Hematopoietic multipotent progenitor cell treated with erythropoietin and hydrocortisone succinate and interleukin-3 and kit ligand, for 8 days (in vitro differentiated cells): ENCODE measurements at places on chromosomes 16 and 17.
A peak's percentile ranks its signal among the peaks of the same experiment; 100 is the strongest.

DNA sequence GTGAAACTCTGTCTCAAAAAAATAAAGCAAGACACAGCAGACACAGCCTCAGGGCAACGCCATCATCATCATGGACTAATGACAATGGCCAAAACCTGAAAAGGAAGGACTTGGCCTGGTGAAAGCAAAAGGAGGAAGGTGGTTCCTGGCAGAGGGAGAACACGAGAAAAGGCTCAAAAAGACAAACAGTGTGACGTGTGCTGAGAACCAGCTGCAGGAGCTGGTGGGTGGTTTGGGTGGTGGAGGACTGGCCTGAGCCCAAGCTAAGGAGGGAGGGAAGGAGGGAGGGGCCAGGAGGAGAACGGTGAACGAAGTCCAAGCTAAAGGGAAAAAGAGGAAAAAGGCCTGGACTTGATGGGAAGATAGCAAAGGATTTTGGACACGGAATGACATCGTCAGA, 85.1 kb downstream of the SLC39A11 start:
- no peak for DNase-seq

DNA sequence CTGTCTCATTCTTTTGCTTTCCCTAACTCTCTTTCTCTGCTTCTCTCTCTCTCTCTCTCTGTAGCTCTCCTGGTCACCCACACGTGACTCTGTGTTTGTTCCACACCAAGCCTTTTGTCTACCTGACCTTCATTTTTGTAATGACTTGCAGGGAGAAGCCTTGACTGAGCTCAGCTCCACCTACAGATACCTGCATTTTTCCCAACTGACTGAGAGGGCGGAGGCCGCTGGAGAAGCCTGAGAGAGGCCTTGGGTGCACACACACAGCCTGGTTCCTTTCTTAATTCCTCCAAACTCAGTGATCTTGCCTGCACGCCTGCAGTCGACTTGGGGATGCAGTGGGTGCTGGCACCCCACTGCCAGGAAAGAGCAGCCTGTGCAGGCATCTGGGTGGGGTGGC, 68.8 kb downstream of the LYRM1 start:
- DNase-seq, result no peak

- no peak for DNase-seq
Measured at GRCh38 chr16:69936751-69937211, 14.4 kb upstream of the CLEC18A start.

- DNase-seq, result peak; percentile 21
Measured at GRCh38 chr17:17204635-17205231, 1.4 kb downstream of the PLD6 start.

DNA sequence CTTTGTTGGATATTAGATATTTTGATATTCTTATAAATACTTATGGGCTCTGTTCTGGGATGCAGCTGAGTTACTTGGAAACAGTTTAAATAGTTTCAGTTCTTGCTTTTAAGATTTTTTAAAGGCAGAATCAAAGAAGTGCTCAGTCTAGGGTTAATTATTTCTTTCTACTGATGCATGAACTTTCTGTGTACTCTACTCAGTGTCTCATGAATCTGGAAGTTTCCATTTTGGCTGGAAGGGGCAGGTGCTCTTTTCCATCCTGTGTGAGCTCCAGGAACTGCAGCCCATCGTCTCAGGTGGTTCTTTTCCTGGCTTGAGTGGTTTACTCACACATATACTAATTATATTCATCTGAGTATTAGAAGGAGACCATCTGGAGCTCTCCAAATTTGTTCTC, 61.1 kb upstream of the CPHXL start:
- DNase-seq, result no peak

GRCh38 chr17:45874151-45874550, 20.2 kb upstream of the MAPT start:
- no peak for DNase-seq

DNA sequence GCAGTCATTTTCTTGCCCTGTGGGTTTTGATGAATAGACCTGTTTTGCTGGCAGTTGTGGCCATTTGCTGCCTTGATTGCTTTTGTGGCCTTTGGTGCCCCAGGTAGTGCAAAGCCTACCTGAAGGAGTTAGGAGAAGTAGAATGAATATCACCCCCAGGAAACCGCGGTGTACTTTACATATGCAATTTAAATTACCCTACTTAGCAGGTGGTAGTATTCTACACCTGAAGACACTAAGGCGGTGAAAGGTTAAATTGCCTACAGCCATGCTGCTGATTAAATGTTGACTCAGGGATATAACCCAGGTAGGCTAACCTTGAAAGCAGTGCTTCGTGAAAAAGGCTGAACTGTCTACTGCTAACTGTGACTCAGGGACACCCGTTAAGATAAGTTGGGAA, 27.2 kb upstream of the WWOX start:
- DNase-seq, result no peak

GRCh38 chr17:1873418-1873817, 43.6 kb downstream of the RPA1 start:
- DNase-seq, result no peak

- DNase-seq, result no peak
Measured at GRCh38 chr16:8957063-8957397, 6.7 kb downstream of the USP7 start.

GRCh38 chr17:70060415-70060814, 14.6 kb upstream of the KCNJ16 start:
- DNase-seq, result no peak

GRCh38 chr16:25271421-25271820, 13.8 kb upstream of the ZKSCAN2 start:
- no peak for DNase-seq

DNA sequence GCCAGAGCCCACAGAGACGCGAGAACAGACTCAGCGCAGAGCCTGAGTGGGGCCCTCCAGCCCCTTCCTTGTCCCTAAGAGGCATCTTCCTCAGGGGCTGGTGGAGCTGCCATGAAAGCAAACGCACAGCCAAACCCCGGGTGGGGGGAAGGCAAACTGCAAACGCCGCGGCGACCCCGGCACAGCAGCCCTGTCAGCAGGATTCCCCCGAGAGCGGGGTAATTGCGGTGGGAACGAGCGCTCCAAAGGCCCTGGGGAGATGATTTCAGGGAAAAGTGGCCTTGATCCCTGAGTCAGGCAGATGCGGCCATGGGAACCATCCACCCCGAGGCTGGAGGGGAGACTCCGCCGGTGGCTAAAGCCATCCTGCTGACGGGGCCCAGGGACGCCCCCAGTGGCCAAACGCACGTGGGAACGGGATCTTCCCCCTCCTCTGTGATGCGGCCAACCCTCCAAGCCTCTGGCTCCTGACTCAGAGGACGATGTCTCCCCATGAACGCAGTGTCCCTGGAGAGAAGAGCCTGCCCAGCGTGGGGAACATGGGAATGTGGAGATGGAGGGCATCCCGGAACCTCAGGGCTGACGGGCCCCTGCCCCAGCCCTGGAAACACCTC, 25.1 kb downstream of the SLC7A5 start:
- no peak for DNase-seq

GRCh38 chr17:19385521-19385983, 1.4 kb downstream of the MFAP4 start:
- no peak for DNase-seq

- DNase-seq, result peak; percentile 74
Measured at GRCh38 chr16:24253192-24253591, 2.9 kb upstream of the CACNG3 start.

DNA sequence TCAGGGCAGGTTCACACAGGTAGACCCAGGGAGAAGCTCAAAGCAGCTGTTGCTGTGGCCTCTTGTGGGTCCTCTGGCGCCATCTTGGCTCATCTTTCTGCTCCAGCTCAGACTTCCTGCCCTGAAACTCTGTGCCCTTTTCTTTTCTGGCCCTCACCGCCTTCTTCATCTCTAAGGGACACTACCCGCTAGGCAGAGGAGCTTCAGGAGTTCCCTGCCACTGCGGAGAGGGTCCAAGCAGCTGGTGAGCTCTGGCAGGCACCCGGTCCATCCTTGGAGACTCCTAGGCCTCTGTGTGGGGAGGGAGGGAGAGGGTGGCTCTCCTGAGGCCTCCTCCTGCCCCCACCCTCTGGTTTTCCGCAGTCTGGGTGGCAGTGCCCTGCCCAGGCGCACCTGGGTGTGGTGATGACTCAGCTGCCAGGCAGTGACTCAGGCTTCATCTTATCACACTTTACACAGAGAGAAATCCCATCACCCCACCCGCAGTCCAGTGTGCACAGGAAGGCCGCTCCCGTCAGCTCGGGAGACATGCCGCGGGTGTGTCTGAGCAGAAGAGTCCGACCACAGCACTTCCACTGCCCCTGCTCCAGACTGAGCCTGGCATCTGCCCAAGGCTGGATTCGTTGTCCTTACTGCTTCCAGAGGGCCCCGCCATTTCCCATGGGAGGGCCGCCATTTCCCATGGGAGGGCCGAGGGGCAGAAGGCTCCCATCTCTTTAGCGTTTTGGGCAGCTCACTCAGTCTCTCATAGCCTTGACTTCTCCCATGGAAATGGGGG, 7.3 kb downstream of the NT5C start:
- peak; percentile 99 for DNase-seq

DNA sequence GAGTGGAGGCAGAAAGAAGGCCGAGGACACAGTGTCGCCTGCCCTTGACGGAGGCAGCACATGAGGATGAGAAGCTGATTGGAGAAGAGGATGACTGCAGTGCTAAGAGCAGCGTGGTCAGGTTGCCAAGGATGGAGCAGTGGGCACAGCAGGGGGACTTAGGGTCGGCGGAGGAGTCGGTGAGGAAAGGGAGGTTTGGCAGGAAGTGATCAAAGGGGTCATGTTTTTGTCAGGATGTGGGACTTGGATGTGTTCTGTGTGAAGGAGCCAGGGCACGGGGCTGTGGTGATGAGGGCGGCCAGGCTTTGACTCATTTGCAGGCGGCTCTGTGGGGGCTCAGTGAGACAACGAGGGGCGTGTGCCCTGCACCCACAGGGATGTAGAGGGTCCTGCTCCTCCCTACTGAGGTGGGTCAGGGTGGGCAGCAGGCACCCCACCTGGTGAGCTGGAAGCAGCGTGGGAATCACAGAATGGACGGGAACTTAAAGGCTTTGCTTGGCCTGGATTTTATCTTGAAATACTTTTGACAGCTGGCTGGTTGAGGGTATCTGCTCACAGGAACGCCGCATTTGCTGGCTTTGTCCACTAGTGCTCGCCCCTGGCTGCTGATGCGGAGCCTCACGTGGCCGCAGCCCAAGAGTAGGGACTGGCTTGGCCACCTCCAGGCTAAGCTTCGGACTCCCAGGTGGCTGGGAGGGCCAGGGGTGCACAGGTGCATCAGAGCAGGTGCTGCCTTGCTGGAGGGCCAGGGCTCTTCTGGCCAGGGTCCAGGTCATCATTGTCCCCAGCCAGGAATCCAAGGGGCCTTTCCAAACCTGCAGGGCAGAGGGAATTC, 6.0 kb downstream of the MPG start:
- DNase-seq, result no peak

DNA sequence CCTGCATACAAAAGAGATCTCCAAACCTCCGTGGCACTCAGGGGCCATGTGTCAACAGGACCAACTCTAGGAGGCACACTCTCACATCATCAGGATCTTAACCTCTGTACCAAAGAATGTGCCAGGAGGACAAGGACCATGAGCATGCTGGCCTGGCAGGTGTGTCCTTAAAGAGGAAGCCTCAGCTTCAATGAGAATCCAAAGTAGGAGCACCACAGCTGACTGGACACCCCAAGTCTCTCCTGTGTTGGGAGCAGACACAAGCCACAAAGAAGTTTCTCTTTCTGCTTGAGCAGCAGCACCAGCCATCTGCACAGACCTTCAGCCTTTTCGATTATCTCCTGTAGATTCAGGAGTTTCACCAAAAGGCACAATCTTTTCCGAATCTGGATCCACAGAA, 1734.5 kb downstream of the TP53TG3F start:
- DNase-seq, result no peak

DNA sequence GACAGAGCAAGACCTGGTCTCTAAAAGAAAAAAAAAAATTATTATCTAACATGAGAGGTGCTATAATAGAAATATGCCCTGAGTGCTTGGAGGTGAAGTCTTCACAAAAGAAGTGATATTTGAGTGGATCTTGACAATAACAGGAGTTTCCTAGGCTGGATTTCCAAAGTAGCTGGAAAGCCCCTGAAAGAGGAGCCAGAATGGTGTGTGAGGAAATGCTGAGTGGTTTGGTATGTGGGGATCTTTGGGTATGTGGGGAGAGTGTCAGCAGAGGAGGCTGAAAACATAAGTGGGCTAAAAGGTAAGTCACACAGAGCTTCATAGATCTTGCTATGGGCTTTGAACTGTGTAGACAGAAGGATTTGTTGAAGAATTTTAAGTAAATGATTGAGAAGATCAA, 100.1 kb downstream of the YPEL2 start:
- no peak for DNase-seq
